ENCODE measurements at places on chromosomes 2 and 18.

DNA sequence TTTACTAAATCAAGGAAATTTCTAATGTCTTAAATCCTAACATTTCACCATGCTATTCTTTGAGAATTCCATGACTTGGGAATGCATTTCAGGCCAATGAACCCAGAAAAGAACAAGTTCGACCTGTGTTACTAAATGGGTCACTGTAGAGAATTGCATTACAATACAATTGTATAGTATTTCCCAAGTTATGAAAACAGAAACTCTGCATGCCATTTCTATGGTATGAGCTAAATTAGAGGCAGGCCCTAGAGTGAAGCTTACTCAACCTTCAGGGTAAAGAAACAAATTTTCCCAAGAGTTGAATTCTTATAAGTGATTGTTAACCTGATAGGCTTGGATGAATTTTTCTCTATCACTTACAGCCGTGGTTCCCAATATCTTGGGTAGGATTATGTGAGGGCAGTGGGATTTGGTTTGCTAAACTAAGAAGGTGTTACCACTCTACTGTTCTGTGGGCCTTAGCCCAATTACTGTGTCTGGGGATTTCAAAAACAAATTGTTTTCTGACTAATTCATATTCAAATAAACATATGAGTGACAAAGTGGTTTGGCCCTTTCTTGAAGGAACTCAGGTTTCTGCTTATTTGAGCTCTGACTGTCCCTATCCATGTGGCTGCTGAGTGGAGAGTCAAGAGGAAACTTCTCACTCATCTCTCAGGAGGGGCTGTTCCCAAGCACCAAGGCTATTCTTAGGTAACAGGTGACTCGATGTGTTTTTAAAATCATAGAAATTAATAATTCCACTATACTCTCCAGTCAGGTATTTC, 11.2 kb upstream of the SERPINB7 start:
- H3K27ac ChIP-seq, result no peak overlapping the region
- H3K27me3 ChIP-seq, result peaks cover 3% of the 10 kb centered on the region
- no peak overlapping the region for H3K4me3 ChIP-seq
- no peak for DNase-seq
- H3K36me3 ChIP-seq, result no peaks in the 10 kb centered on the region

GRCh38 chr2:17540813-17541530, 476 bp downstream of the VSNL1 start:
- H3K4me1 ChIP-seq, result peaks cover 4% of the 10 kb centered on the region
- H3K4me3 ChIP-seq, result no peak overlapping the region
- peaks cover 3% of the 10 kb centered on the region for H3K36me3 ChIP-seq

DNA sequence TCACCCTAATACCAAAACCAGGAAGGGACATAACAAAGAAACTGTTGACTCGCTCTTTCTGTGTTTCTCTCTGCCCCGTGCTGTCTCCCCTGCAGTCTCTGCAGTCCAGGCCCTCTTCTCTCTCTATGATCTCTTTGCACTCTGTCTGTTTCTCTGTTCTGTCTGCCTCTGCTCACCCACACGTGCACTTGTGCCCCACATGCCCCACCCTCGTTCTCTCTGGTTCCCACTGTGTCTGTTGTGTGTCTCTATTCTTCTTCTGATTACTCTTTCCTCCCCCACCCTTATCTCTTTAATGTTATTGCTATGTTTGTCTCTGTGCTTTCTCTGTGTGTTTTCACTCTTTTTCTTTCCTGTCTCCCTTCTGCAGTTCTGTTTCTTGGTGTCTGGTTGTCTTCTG, 54.0 kb downstream of the NAT8 start:
- no peaks in the 10 kb centered on the region for H3K4me1 ChIP-seq
- H3K4me3 ChIP-seq, result no peak overlapping the region

DNA sequence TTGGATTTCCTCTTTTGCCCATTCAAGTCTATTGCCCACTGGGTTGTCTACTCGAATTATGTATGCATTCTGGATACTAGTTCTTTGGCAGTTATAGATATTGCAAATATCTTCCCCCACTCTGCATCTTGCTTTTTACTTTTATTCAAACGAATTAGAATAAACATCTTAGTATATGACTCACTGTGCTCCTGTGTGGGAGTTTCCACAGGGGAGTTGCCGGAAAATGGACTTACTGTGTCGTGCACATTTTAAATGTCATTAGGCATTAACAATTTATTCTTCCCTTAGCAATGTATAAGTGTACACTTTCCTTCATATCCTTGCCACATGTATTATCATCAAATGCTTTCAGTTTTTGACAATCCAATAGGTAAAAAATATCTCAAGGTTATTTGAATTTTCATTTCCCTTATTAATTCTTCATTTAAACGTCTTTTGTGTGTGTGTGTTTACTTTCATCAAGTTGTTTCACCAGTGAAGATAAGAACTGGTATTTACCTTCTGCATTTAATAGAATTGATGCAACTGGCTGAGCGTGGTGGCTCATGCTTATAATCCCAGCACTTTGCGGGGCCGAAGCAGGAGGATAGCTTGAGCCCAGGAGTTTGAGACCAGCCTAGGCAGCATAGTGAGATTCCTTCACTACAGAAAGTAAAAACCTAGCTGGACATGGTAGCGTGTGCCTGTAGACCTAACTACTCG, 4.6 kb upstream of the UGT1A5 start:
- peaks cover 45% of the 10 kb centered on the region for H3K27me3 ChIP-seq
- H3K4me3 ChIP-seq, result no peak overlapping the region
- no peaks in the 10 kb centered on the region for H3K4me1 ChIP-seq

GRCh38 chr2:234375176-234375880, 121.6 kb downstream of the ARL4C start:
- no peak overlapping the region for H3K4me3 ChIP-seq
- peaks cover 41% of the 10 kb centered on the region for H3K4me1 ChIP-seq
- peaks cover 6% of the 10 kb centered on the region for H3K36me3 ChIP-seq
- no peaks in the 10 kb centered on the region for H3K27me3 ChIP-seq

DNA sequence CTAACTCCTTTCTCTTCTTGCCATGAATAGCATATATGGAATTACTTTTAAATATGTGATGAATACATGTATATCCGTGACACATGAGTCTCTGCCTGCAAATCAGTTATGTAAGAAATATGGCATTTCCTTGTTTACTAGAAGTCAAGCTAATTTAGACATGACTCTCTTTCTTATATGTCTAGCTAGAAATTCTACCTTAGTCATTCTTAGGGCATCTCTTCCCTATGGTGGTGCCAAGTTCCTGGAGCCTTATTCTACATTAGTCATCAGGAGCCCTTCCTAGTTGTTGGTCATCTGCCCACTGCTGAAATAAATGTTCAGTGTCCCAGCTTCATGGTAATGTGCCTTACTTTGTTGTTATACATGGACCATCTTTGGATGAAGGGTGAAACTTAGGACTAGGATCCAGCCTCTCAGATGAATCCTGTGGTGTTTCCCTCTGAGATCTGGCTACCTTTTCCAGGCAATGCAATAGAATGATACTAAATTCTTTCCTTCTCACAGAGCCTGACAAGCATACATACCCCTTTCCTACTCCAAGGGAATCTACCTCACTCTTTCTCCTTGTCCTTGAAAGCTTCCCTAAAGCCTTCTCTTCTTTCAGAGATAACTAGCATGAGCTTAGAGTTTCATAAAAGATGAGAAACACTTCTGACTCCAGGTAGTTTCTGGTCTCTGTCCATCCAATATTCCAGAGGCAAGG, 415.3 kb upstream of the VWC2L start:
- no peak overlapping the region for H3K4me3 ChIP-seq
- DNase-seq, result no peak
- H3K36me3 ChIP-seq, result no peaks in the 10 kb centered on the region
- H3K27me3 ChIP-seq, result no peaks in the 10 kb centered on the region

- H3K4me1 ChIP-seq, result no peaks in the 10 kb centered on the region
- H3K4me3 ChIP-seq, result no peak overlapping the region
Observed at GRCh38 chr18:22670914-22671313, 253.2 kb upstream of the CTAGE1 start.

DNA sequence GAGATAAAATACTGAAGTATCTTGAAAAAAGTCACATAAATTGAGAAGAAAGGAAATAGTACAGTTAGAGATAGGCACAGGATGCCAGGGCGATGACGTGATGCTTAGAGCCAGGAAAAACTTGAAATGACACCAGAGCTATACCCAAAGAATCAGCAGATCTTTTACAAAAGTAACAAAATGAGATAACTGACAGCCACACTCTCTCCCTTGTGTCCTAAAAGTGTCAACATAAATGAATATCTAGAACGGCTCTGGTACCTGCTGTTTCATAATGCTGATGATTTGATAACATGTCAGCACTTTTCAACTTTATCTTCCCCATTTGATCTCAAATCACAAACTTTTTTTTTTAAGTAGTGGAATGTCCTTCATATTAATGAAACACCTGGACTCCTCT, 45.6 kb upstream of the ZC3H15 start:
- no peak overlapping the region for H3K27ac ChIP-seq
- DNase-seq, result no peak
- no peak overlapping the region for H3K4me3 ChIP-seq
- H3K36me3 ChIP-seq, result peaks cover 6% of the 10 kb centered on the region

- no peaks in the 10 kb centered on the region for H3K36me3 ChIP-seq
- H3K4me1 ChIP-seq, result no peaks in the 10 kb centered on the region
- no peak overlapping the region for H3K27ac ChIP-seq
- no peak for DNase-seq
- H3K27me3 ChIP-seq, result peaks cover 31% of the 10 kb centered on the region
Observed at GRCh38 chr2:144704709-144705095, 184.8 kb upstream of the ZEB2 start.

GRCh38 chr18:48656582-48656981, 117.8 kb downstream of the CTIF start:
- H3K27ac ChIP-seq, result no peak overlapping the region
- DNase-seq, result no peak
- no peaks in the 10 kb centered on the region for H3K4me1 ChIP-seq
- no peaks in the 10 kb centered on the region for H3K36me3 ChIP-seq
- no peak overlapping the region for H3K4me3 ChIP-seq
- peaks cover 7% of the 10 kb centered on the region for H3K27me3 ChIP-seq

GRCh38 chr2:203394519-203395227, 66.5 kb downstream of the ABI2 start:
- peaks cover 9% of the 10 kb centered on the region for H3K4me1 ChIP-seq
- H3K4me3 ChIP-seq, result no peak overlapping the region
- H3K27me3 ChIP-seq, result no peaks in the 10 kb centered on the region

- no peak overlapping the region for H3K27ac ChIP-seq
- peaks cover 10% of the 10 kb centered on the region for H3K27me3 ChIP-seq
- no peaks in the 10 kb centered on the region for H3K36me3 ChIP-seq
- no peak overlapping the region for H3K4me3 ChIP-seq
- no peaks in the 10 kb centered on the region for H3K4me1 ChIP-seq
Observed at GRCh38 chr2:236689981-236690380, 120.4 kb downstream of the ACKR3 start.
